ENCODE measurements at places on chromosomes 7 and 10. TPM values are rescaled to one million over a fixed set of nuclear protein-coding genes. Genes with fewer than 3 reads are reported as not detected.

RP9 gene
- total RNA-seq: 15.5 TPM

TMEM72 gene
- total RNA-seq: 0.05 TPM

GRCh38 chr10:62307635-62308034 lies 39.0 kb upstream of the RTKN2 start:
- DNase-seq: no peak

SP8 gene
- total RNA-seq: not detected

GRCh38 chr7:134645935-134646334 lies 718 bp upstream of the BPGM start:
- DNase-seq: no peak

RAB19 gene
- total RNA-seq: 2.5 TPM

DNA sequence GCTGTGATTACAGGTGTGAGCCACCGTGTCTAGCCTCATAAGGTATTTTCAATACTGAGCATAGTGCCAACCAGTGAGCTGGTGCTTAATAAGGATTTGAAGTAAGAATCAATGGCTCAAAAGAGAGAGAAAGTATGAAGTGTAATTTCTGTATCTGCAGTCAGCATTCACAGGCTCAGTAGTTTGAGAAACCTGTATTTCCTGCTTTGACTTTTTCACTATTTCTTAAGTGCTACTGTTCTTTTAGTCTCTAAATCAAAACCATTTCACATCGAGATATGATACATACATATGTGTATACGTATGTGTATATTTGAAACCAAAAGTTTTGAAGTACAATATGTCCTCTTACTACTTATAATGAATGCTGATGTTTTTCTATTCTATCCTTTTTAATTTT lies 189.9 kb downstream of the PPP1R9A start:
- no peak for DNase-seq

TFAM gene
- 69.9 TPM for total RNA-seq

Data from thymus (tissue), 14 donors.